HL-60 (cell line): ENCODE measurements at places on chromosomes 11 and 22.

DNA sequence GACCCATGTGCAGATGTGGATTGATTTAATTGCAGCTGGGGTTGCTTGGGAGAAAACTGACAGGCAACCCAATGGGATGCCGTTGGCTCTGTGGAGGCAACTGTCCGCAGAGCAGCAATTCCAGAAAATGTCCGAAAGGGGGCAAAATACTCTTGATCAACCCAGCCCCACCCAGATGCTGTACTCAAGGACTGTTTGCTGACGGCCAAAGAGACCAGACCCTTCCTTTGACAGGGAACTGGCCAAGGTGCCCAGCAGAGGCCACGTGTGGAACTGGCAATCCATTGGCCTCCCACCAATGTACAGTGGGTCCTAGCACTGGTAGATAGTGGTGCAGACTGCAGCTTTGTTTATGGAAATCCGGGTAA, 29.7 kb upstream of the KCNA4 start:
- DNase-seq = no peak

DNA sequence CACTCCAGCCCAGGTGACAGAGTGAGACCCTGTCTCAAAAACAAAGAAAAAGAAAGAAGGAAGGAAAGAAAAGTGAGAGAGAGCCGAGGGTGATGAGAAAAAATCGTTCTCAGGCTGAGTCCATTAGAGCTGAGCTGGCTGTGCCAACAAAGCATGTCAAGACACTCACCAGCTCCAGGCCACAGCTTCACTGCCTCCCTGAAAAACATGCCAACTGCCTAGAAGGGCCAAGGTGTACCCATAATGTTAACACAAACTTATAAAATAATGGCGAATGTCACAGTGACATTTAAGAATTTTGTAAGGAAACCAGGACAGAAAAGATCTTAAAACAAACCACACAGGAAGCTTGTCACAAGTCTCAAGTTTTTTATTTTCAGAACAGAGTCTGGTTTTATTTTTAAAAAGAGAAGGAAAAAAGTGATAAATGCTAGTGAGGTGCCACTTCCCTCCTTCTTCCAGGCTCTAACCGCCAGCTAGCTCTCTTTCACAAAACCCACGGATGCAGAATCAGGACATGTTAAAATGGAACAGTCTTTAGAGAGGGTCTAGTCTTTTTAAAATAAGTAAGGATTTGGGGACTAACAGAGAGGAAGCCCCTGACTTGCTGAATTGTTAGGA, 5.1 kb downstream of the TMEM121B start:
- DNase-seq = no peak

DNA sequence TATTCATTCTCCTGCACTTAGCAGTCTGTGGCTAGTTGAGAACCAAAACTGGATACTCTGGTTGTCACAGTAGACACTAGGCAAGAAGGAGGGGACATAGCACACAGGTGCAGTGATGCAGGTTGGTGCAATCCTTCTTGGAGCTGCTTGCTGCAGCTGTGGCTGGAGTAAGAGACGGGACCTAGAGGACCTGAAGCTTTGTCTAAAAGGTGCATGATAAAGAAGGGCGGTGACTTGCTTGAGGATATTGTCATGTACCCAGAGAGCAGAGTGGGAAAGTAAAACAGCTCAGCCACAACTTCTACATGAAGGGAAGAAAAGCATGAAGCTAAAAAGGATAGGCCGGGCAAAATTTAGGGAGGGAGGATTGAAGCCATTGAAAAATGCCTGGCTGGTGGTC, 304.1 kb upstream of the KIRREL3 start:
- no peak for DNase-seq

DNA sequence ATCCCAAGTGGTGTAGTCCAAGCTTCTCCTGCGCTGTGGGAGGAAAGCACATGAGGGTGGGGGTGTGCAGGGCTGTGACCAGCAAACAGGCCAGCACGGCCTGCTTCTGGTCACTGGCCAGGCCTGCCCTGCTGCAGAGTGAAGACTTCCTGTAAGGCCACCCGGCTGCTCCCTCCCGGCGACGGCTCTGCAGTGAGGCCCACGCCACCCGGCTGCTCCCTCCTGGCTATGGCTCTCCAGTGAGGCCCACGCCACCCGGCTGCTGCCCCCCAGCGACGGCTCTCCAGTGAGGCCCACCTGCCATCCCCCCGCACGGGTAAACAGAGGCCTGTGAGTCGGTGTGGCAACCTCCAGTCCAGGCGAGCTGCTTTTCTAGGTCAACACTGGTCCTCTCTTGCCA, 31.4 kb upstream of the BRSK2 start:
- DNase-seq = no peak

- DNase-seq = no peak
These were observed 341.4 kb downstream of the BRD1 start for GRCh38 chr22:49486225-49486624.
